ENCODE measurements at places on chromosomes 12 and 14. TPM values are rescaled to one million over a fixed set of nuclear protein-coding genes. Genes with fewer than 3 reads are reported as not detected.

GRCh38 chr12:60724475-60724874 lies 1128.6 kb downstream of the SLC16A7 start:
- DNase-seq = no peak

GRCh38 chr12:55692631-55693322 lies 14.9 kb downstream of the ITGA7 start:
- DNase-seq = no peak

The KLHL33 gene
- total RNA-seq = not detected

GRCh38 chr14:95257521-95257920 lies 62.2 kb downstream of the CLMN start:
- DNase-seq = no peak

GRCh38 chr14:35806006-35806907 lies 2.8 kb downstream of the RALGAPA1 start:
- DNase-seq = no peak

Data from Panc1 (cell line).